CD4-positive, CD25-positive, alpha-beta regulatory T cell (primary cell): ENCODE measurements at places on chromosomes 12 and 14. TPM values are rescaled to one million over a fixed set of nuclear protein-coding genes. Genes with fewer than 3 reads are reported as not detected.
A peak's percentile ranks its signal among the peaks of the same experiment; 100 is the strongest.

DNA sequence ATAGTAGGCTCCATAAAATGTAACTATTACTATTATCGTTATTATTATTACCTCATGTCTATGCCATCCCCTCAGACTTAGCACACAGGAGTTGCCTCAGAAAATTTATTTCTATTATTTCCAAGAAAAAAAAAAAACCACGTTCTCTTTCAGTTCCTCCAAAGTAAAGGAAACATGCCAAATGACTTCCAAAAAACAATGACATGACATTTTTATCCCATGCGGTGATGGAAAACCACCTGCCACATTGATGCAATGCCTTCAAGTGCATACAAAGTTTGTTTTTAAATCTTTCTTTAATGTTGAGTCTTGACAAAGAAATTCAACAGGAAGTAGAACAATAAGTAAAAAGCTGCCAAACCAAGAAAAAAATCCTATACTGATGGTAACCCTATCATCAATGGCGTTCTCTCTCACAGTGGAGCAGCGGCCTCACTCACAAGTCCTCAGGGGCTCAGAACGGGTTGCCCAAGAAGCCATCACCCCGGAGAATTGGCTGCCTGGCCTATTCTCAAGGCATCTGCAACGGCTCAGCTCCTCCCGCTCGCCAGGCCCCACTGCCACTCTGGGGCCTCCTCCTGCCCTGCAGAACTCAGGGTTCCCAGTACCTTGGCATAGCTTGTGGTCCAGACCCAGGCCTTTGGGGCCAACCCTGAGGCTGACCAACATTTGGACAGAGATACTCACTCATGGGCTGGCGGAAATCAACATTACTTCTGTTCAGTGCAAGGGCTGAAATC lies 51.9 kb downstream of the SERPINA3 start:
- DNase-seq: no peak

DNA sequence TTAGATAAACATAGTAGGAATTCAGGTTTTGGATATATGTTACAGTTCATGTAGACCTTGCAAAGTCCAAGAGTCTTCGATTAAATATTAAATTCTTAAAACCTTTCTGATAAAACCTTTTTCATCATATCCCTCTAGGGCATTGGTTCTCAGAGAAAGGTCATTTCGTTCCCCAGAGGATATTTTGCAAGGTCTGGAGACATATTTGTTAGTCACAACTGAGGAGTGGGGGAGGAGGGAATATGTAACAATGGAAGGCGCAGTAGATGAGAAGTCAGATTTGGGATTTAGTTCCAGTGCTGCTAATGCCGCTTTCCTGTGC lies 5.3 kb downstream of the TMEM253 start:
- DNase-seq: no peak

ADAM20 gene
- polyA plus RNA-seq: not detected

GRCh38 chr12:105109465-105110212 lies 2.1 kb downstream of the WASHC4 start:
- peak; percentile 44 for DNase-seq

GRCh38 chr12:126362964-126363363 lies 1297.7 kb downstream of the AACS start:
- no peak for DNase-seq

- DNase-seq: no peak
Measured at GRCh38 chr12:78406828-78407227, 457.7 kb upstream of the SYT1 start.

DNA sequence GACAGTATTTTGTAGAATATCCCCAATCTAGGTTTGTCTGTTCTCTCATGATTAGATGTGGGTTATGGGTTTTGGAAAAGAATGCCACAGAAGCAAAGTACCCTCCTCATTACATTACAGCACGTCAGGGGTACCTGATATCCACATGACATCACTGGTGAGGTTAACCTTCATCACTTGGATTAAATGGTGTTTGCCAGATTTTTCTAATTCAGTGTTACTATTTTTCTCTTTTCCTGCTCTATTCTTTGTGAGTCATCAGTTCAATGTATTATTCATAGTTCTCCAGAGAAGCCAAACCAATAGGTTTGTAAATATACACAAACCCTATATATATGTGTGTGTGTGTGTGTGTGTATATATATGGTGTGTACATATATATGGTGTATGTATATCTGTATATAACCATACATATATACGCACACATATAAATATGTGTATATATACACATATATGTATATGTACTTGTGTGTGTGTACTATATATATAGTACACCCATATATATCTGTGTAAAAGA lies 131.4 kb downstream of the LMNTD1 start:
- DNase-seq: no peak

GRCh38 chr14:54922598-54922997 lies 20.0 kb upstream of the GCH1 start:
- no peak for DNase-seq

CCDC38 gene
- not detected for polyA plus RNA-seq

KLRC1 gene
- polyA plus RNA-seq: not detected

- DNase-seq: no peak
Measured at GRCh38 chr12:68940731-68941130, 7.8 kb upstream of the CPM start.

DNA sequence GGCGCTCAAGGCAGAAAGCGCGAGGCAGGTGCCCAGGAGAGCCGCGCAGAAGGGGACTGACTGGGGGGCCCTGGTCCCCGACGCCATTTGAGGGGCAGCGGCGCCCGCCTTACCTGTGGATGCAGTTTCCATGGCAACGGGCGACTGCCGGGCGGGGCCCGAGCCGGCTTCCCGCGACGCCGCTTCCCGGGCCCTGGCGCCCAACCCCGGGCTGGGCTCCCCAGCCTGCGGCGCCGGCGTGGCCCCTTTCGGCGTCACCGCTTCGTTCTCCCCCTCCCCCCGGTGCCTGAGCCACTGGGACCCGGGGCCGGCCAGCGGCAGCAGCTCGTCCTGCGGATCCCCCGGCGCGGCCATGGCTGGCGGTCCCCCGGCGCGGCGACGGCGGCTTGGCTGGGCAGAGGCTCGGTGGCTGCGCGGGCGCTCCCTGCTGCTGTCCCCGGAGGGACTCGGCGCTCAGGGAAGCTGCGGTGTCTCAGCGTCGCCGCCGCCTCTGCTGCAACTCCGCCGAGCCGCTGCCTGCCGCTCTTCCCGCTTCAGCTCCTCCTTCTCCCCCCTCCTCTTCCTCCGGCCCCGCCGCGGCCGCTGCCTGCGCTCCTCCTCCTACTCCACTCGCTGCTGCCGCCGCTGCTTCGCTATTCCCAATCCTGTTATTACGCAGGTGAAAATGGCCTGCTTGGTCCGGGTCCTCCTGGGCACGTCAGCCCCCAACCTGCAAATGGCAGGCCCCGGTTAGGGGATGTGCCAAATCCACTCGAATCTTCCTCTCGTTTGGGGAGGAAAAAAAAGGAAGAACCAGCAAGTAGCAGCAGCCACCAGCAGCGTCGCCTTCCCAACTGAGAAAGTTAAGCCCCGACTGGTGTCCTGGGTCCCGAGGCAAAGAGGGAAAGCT lies at the start of gene RTN1:
Gene RTN1 (minus strand): TSS at position 500 of the 889 bp plus-strand sequence. CDS start 146 bp downstream, at position 354.
- peak; percentile 19 for DNase-seq

DNA sequence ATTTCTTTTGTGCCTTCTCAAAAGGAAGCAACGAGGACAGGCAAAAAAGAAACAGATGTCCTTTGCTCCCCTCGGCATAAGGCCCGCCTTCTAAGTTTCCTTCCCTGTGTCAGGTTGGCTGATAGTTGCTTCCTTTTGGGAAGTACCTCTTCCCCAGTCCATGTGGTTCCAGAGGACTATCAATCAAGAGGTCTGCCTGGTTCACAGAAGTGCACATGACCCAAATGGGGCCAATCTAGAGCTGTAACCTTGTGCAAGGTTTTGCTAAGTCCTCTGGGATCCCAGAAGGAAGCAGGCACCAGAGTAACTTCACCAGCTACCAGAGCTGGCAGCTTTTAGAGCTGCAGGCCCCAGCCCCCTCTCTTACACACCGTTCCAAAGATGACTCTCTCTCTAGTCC lies 42.6 kb downstream of the TMEM63C start:
- no peak for DNase-seq

SAMD4A gene
- 0.05 TPM for polyA plus RNA-seq

- no peak for DNase-seq
Measured at GRCh38 chr14:80587096-80587724, 354.3 kb downstream of the CEP128 start.

SLC38A4 gene
- polyA plus RNA-seq: not detected

- no peak for DNase-seq
Measured at GRCh38 chr12:26628234-26628633, 204.8 kb downstream of the ITPR2 start.

- DNase-seq: peak; percentile 46
Measured at GRCh38 chr14:97878727-97879126, 1081.5 kb downstream of the VRK1 start.

DNA sequence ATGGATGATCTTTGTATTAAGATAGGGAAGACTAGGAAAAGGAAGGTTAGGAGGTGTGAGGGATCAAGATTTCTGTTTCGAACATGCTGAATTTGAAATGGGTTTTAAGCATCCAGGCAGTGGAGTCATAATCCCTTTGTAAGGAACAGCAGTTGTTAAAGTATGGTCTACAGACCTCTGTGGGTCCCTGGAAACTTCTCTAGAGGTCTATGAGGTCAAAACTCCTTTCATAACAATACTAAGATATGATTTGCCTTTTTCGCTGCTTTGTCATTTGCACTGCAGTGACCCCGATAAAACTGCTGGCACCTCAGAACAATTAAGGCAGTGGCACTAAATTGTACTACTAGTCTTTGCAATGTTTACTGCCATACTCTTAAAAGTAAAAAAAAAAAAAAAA lies 1.5 kb downstream of the RAD51AP1 start:
- no peak for DNase-seq

SMCO2 gene
- not detected for polyA plus RNA-seq

DNA sequence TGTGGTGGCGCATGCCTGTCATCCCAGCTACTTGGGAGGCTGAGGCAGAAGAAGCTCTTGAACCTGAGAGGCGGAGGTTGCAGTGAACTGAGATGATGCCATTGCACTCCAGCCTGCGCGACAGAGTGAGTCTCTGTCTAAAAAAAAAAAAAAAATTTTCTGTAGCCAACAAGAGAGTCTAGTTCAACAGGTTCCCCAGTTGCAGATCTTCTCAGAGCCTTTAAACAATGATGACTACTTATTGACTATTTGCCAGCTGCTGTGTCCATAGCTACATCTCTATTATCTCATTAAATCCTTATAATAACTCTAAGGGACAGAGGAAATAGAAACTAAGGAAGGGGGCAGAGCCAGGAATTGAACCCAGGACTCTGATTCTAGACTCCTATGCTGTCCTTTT lies 15.2 kb upstream of the MYL2 start:
- no peak for DNase-seq

IL31 gene
- not detected for polyA plus RNA-seq

KCNH5 gene
- polyA plus RNA-seq: not detected

DNA sequence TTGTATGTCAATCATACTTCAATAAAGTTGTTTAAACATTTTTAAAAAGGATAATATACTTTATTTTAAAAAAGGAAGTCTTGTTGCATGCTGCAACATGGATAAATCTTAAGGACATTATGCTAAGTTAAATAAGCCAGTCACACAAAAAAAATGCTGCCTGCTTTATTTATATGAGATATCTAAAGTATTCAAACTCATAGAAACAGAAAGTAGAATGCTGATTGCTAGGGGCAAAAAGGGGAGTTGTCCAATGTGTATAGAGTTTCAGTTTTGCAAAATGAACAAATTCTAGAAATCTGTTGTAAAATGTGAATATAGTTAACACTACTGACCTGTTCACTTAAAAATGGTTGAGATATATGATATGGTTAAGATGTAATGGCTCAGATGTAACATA lies 8.7 kb downstream of the KLRC4 start:
- DNase-seq: no peak

DNA sequence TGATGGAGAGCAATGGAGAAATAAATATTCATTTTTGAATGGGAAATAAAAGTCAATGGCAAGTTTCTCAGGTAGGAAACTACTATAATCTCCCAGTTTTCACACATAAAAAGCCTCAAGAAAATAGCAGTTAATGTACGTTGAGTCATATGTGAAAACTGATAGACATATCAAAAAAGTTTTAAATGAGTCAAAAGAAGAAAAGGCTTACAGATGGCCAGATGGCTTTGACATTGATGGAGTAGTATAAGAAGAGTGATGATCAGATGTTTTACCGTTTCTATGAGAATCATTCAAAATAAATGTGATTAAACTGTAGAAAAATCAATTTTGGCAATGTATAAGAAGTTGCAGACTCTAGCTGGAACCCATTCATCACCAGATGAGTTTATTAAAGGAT lies 97.8 kb downstream of the LLPH start:
- no peak for DNase-seq

GRCh38 chr12:112944024-112944690 lies 5.9 kb downstream of the OAS3 start:
- no peak for DNase-seq

DNA sequence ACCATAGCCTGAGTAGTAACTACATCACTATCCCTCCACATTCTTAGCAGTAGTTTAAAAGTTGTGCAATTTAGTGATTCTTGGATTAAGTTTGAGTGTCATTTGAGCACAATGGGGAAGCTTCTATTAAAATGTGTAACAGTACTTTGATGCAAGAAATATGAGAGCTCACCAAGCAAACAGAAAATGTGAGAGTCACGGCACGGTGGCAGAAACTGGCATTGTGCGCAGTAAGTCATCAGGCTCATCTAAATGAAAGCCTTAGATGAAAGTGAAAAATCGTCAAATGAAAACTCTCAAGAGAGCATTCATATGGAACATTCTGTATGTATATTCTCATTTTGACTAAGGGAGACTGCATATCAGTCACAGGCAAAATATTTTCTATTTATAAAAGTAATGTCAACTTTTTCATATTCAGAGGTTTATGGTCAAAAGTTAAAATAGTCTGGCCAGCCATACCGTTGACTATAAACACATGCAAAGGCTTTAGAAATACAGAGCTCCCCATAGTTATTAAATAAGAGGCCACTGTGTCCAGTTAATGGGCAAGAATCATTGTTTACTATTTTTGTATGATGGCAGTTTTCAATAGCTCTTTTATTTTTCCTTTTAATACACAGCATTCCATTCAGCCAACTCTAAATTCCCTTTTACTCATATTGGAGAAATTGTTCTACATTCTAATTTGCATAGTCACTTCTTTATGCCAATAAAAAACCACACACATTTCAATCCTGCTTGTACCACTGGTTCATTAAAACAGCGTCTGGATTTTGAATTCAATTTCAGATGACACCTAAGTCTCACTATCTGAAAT lies 167.9 kb downstream of the PRKD1 start:
- DNase-seq: no peak
